ENCODE measurements at places on chromosomes 3 and 15.

- no peak for DNase-seq
Measured at GRCh38 chr3:15581471-15582394, 19.6 kb downstream of the HACL1 start.

DNA sequence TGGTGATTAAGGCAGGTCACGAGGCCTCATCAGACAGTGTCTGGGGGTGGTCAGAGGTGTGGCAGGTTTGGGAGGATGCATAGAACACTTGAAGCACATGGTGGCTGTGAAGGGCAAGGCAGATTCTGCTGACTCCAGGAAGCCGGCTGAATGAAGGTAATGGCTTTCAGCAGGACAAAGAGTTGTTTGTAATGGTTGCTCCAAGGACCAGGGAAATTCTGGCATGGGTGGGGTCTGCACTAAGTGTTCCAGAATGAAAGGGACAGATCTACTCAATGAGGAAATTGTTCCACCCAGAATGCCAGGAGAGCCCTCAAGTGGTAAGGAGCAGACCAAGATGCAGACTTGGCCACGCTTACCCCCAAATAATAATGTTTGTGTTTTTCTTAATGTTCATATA, 70.7 kb upstream of the ACAD9 start:
- no peak for DNase-seq

DNA sequence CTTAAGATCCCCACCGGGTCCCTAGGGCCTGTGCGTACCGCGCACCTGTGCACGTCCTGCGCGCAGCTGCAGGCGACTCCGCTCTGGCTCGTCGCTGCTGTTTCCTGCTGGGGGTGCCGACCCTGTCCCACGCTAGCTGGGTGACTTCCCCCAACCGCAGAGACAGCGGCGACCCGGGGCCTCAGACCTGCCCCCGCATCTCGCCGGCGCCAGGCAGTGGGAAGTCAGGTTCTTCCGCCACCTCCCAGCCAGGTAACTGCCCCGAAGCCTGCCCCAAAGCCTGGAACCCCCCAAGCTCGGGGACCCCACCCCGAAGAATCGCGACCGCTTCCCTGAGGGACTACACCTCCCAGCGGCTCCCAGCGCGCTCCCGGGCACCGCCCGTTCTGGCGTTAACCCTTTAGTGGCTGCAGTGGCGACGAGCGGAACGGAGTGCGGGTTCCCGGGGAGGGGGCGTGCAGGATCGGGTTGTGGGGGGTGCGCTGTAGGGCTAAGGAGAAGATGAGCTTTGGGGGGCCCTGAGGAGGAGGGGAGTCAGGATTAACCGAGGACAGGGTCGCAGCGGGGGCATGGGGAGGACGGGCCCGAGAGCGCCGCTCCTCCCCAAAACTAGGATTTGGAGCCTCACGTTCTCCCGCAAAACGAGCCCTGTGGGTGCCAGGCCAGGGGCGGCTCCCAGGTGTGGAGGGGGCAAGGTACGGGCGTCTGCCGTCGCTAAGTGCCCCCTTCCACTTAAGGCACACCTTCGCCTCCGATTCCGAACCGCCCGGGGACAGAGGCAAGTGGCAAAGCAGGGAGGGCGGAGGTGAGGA, 589 bp downstream of the NEIL1 start:
- DNase-seq = no peak

- no peak for DNase-seq
Measured at GRCh38 chr15:49621401-49621811, 558 bp downstream of the DTWD1 start.

GRCh38 chr15:34999906-35000305, 11.8 kb upstream of the ZNF770 start:
- no peak for DNase-seq

DNA sequence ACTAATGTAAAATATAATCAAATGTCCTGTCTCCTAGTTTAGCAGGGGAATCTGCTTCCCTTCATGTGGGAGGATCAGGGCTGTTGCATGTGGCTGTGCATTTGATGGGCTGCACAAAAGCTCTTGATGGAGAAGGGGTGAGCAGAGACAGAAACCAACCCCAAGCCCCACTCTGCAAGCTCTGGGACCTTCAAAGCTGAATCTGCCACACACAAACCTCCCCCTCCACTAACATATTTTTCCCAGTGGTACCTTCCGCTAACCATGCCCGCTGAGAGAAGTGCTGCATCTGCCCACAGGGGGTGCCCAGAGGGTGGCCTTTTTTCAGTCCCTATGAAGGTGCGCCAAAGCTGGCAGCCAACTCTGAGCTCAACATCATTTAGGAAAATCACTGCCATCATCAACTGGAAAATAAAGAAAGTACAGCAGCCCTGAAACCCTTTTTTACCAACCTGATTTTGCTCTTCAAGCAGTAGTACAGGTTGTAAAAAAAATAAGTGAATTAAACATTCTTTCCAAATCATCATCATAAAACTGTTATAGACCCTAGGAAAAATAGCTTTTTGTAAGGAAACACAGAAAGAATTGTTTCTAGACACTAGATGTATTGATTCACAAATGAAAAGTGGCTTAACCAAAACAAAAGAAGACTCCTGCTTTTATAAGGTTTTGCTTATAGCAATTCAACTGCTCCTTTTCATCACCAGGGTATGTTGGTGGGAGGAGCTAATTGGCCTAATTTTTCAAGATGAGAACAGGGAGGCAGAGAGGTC, 97.0 kb downstream of the HHLA2 start:
- DNase-seq = no peak

GRCh38 chr3:39505866-39506742, 38.6 kb downstream of the MOBP start:
- no peak for DNase-seq

- DNase-seq = no peak
Measured at GRCh38 chr15:70796516-70797310, 33.4 kb upstream of the UACA start.

- DNase-seq = no peak
Measured at GRCh38 chr15:45589256-45589655, 2.1 kb downstream of the BLOC1S6 start.

GRCh38 chr3:71478568-71478967, 105.0 kb downstream of the FOXP1 start:
- DNase-seq = no peak

DNA sequence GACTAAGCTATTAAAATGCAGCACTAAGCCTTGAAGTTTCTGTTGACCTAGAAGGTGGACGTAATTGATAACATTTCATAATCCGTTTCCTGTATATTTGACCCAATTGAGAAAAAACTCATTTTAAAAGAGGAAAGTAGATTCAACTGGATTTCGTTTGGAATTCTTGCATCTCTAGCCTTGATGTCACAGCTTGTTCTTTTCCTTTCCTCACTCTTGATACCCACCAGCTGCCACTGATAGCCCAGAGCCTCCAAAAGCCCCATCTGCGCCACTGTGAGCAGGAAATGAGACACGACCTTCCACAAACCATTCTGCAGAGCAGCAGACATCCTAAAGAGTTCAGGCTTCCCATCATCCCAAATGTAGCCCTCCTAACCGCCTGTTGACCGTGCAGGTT, 61.8 kb downstream of the FOXB1 start:
- DNase-seq = no peak

- no peak for DNase-seq
Measured at GRCh38 chr3:142273501-142273900, 48.1 kb upstream of the GK5 start.

- DNase-seq = peak; percentile 81
Measured at GRCh38 chr3:89113893-89114840, 6.7 kb downstream of the EPHA3 start.

GRCh38 chr3:78410077-78410476, 1357.7 kb downstream of the ROBO1 start:
- DNase-seq = no peak

DNA sequence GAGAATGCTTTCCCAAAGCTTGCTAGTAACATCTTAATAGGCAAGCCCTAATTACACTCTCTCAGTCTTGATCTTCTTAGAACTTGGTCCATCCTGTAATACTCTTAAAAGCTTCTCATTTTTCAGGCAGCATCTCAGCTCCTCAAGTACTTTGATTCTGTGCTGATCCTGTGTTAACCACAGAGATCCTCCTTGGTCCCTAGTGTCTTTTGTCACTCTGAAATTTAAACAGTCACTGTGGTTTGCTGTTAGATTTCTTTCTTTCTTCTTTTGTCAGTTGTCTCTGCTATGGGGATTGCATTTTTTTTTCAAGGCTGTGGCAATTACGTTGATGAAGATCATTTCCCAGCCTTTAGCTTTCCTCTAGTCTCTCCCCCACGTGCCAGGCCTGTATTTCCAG, 26.0 kb upstream of the UBE3A start:
- no peak for DNase-seq

GRCh38 chr15:89206908-89207331, 14.5 kb downstream of the RLBP1 start:
- peak; percentile 80 for DNase-seq

DNA sequence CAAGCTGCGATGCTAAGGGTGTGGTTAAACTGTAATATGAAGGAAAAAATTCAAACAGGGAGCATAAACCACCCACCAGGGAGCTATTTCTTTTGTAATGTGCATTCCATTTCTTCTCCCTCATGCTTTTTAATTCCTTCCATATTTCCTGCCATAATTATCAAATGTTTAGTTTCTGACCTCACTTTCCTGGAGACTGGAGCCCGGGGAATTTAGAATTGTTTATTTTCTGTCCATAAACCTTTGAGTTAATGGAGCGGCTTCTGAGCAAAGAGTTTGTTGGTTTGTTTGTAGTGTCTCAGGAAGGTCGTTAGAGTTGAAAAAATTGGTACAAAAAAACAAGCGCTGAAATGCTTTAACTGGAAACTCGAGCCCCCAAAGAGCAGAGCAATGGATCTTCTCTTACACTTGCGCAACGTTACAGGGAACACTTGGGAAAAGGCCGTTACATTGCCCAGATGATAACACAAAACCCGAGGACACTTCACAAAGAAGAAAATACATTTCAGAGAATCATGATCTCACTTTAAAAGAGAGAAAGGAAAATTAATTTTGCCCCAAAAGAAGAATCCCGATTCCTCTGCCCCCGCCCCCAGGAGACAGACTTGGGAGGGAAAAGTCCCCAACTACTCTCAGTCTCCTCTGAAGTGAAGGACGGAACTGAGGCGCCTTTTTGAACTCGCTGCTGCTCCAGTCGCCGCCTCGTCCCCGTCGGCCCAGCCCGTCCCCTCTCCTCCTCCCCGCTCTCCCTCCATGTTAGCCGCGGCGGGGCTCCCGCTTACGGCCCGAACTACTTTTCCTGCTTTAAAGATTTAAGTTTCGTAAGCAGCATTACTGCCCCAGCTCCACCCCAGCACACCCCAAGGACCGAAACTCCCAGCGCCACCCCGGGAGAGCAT, 842 bp downstream of the FSTL1 start:
- DNase-seq = no peak

DNA sequence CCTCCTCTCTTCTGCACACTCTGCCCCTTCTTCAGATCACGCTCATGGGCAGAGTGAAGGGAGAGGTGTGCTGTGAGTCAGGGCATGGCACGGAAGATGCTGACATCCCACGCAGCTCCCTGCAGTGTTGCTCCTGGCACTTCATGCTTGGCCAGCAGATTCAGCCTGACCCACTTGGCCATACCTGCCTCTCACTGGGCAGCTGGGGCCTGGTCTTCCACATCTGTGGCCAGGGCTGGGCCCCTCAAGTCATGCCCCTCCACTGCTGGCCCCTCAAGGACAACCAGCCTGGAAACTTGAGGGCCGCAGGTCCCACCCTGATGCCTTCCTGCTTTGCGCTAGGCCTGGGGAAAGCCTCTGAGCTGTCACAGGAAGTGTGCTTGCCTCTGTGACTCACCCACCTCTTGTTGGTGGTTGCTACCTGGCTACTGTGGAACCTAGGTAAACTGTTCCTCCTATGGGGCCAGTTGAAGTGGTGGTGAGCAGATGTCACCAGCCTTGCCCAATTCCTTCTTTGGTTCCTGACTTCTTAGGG, 48.7 kb downstream of the BSN start:
- no peak for DNase-seq

DNA sequence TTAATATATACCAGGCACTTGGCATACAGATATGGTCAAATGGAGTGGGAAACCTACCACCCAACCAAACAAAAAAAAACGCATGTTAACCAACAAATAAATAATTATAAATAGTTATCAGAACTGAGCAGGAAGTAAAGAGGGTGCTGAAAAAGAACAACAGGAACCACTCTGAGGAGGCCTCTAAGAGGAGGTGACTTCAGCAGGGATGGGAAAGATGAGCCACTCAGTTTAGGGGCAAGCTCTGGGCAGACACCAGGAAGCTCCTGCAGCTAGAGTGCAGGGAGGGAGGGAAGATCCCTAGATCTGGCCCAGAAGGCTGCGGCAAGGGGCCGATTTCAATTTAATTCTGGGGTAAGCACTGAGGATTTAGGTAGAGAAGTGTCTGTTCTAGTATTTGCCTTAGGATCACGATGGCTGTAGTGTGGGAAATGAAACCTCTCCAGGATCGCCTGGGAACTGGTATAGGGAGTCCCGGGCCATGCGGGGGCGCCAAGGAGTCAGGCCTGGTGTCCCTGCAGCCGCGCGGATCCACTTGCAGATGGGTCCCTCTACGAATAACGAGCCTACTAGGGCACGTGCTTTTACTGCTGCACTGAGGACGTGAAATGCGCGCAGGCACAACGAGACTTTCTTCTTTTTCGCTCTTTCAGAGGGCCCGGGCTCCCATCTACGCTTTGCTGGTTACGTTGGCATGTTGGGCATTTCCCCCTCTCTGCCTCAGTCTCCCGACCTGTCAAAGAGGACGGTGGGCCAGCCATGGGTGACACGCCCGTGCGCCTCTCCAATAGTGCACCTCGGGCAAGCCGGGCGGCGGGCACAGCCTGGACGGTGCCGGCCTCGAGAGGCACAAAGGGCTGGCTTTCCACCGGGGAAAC, 1.5 kb upstream of the LIMD1 start:
- DNase-seq = peak; percentile 95

GRCh38 chr15:68503791-68504680, 72.1 kb upstream of the ITGA11 start:
- no peak for DNase-seq

- no peak for DNase-seq
Measured at GRCh38 chr3:45965253-45965652, 22.0 kb downstream of the CXCR6 start.

GRCh38 chr15:62533687-62534086, 368.6 kb upstream of the C2CD4B start:
- DNase-seq = no peak

- no peak for DNase-seq
Measured at GRCh38 chr3:197475997-197476525, 79.7 kb downstream of the BDH1 start.

- DNase-seq = no peak
Measured at GRCh38 chr15:52858782-52859176, 68.6 kb upstream of the ONECUT1 start.

DNA sequence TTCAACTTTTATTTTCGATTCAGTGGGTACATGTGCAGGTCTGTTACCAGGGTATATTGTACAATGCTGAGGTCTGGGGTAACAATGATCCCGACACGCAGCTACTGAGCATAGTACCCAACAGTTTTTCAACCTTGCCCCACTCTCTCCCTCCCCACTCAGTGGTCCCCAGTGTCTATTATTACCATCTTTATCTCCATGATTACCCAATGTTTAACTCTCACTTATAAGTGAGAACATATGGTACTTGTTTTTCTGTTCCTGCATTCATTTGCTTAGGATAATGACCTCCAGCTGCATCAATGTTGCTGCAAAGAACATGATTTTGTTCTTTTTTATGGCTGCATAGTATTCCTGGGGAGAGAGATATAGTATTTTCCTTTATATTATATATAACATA, 75.7 kb upstream of the EPHB3 start:
- no peak for DNase-seq

- DNase-seq = no peak
Measured at GRCh38 chr15:31975830-31976229, 54.5 kb upstream of the CHRNA7 start.

- no peak for DNase-seq
Measured at GRCh38 chr3:106004826-106005225, 136.0 kb upstream of the CBLB start.
